ENCODE measurements at places on chromosomes 7 and 10. TPM values are rescaled to one million over a fixed set of nuclear protein-coding genes. Genes with fewer than 3 reads are reported as not detected.

CTAGE4 gene
- total RNA-seq = 6.5 TPM

ATXN7L1 gene
- 6.6 TPM for total RNA-seq

TMEM140 gene
- 9.6 TPM for total RNA-seq

MEST gene
- total RNA-seq = 68.9 TPM

ZNF503 gene
- 38.6 TPM for total RNA-seq

FAM25G gene
- total RNA-seq = not detected

MALRD1 gene
- total RNA-seq = 0.26 TPM

GIMAP4 gene
- total RNA-seq = 13.0 TPM

NPSR1 gene
- not detected for total RNA-seq

NAT16 gene
- 0.26 TPM for total RNA-seq

OLAH gene
- total RNA-seq = not detected

DNA sequence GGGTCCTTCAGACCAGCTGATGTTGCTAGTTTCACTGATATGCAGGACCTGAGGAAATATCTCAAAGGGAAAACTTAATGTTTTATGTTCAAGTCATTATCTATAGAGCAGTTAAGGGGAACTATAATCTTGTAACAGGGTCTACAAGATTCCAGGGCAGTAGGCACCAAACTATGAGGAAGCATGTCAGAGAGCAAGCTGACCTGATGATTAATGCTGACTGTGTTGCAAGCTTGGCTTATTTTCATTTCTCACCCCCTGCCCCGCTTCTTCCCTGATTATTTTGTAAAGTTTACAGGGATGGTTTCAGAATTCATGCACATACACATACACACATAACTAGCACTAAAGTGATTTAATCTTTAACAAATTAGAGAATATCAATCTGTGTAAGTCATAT lies 84.3 kb upstream of the CACNA2D1 start:
- no peak for DNase-seq

DNA sequence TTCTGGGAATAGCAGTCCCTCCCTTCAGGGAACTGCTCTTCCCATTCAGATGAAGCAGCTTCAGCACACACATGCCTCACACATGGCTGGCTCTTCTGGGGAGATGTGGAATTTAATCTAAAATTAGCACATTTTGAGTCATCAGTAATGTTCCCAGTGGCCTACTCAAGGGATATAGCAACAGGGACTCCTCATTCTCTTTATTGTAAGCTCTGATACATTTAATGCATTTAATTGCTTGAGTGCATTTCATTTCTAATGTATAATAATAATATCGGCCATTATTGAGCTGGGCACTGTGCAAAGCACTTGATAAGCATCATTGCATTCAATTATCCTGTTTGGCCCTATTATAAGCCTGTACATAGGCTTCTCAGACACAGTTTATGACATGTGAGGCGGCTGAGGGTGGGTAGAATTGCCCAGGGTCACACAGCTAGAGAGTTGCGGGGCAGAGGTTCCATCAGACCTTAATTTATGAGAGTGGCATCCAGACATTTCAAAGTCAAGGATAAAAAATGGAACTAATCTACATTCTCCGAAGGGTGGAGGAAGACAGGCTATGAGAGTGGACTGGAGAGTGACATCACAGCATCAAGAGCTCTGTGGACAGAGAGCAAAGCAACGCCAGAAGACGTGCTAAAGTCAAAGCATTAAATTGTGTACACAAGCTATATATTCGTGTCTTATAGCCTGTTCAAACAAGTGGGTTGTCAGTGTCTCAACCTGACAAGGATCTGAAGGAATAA lies 76.8 kb downstream of the LANCL2 start:
- DNase-seq = no peak

DNA sequence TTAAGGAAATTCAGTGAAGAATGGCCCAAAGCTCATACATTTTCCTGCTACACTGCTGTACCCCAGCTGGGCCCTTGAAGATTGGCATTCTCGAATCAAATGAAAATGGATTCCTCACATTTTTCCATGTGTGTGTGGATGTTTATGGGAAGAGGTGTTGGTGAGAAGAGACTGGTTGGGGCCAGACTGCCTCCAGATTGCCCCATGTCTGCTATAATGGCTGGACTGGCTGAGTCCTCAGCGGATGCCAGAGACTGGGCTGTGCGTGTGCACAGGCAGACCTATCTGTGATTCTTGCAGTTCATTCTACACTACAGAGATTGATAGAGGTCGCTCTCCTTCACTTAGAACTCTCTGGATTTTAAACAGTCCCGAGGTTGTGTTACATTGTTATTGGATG lies 183.6 kb upstream of the GDF10 start:
- no peak for DNase-seq

DNA sequence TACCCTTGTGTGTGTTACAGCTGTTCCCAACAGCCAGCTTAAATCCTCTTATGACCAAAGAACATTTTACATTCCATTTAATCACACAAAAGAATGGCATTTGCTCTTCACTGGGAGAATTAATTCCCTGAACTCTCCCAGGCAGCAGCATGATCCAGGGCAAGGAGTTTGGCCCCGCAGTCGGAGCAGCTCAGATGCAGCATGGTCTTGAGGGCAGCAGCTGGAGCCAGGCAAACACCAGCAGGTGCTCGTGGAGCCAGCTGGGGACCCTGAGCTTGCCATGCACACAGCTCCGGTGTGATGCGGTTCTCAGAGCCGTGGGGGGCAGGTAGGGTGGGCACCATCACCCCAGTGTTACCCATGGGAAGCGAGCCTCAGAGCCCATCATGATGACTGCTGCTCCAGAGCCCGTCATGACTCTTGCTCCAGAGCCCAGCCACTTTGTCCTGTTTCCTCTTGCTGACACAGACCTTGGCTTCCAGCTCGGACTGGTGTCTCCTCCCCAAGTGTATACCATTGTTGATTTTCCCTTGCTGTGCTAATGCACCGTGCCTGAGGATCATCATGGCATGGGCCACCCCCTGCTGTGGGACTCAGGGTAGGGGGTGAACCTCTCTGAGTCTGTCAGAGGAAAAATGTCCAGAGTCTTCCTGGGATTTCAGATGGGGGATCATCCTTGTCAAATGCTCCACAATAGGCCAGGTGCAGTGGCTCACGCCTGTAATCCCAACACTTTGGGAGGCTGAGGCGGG lies 75.8 kb downstream of the ZRANB1 start:
- DNase-seq = no peak

- no peak for DNase-seq
These were observed 4.0 kb downstream of the MTG1 start for GRCh38 chr10:133397938-133398337.

DNA sequence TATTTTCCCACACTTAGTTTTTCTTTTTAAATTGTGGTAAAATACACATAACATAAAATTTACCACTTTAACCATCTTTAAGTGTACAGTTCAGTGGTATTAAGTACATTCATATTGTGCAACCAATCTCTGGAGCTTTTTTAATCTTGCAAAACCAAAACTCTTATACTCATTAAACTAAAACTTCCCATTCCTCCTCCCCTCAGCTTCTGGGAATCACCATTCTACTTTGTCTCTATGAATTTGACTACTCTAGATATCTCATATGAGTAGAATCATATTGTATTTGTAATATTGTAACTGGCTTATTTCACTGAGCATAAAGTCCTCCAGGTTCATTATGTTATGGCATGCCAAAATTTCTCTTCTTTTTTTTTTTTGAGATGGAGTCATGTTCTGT lies 86.4 kb upstream of the JAZF1 start:
- DNase-seq = no peak

DNA sequence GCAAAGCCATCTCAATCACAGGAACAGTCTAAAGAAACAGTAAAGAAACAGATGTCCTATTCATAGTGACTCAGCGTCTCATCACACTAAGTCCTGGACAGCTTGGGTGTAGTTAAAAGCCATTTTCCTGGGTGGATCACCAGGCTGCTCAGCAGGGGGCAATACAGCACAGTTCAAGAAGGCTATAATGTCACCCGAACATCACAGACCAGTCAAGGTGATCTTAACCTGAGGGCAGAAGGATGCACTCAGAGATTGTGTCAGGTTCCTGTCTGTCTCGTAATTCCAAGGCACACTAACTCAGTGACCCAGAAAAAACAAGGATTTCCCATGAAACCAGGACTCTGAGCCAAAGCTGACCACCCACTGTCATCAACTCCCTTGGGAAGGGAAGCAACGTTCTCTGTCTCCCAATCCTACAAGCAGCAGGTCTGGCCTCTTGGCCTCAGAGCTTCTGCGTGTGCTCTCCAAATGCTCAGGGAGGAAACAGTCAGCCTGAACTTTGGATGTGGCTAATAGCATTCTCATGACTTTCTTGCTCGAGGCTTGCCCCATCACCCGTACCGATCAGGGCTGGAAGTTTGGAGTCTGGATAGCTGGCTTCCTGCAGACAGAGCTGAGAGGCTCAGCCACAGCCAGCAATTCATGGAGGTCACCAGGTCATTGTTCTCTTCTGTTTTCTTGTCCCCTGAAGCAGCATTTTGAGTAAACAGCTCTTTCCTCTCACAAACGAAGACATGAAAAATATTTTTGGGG lies 90.4 kb upstream of the FAM171A1 start:
- DNase-seq = no peak

DNA sequence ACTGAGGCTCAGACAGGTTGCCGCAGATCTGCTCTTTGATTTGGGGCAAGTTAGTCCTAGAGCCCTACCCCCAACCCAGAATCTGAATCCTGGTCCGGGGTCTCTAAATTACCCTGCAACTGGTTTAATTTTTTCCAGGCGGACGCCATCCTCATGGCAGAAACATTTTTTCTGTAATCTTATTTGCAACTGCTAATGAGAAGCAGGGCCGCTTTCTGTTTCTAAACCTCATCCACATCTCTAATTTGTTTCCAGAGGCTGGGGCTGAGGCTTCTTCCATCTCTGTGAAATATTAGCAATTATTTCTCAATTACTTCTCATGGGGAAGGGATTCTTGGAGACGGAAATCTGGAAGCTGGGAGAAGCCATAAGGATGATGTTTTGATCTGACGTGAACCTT lies 261.6 kb downstream of the RPS24 start:
- DNase-seq = no peak

GRCh38 chr7:108589874-108590273 lies 20.2 kb downstream of the DNAJB9 start:
- DNase-seq = no peak

- DNase-seq = no peak
These were observed 8.6 kb downstream of the ZNF786 start for GRCh38 chr7:149081914-149082313.

- DNase-seq = no peak
These were observed 4.6 kb downstream of the MGAM start for GRCh38 chr7:142000244-142000643.

GRCh38 chr10:116961406-116962251 lies 43.4 kb downstream of the SHTN1 start:
- DNase-seq = no peak

GRCh38 chr7:28069807-28070206 lies 110.8 kb downstream of the JAZF1 start:
- peak; percentile 37 for DNase-seq

DNA sequence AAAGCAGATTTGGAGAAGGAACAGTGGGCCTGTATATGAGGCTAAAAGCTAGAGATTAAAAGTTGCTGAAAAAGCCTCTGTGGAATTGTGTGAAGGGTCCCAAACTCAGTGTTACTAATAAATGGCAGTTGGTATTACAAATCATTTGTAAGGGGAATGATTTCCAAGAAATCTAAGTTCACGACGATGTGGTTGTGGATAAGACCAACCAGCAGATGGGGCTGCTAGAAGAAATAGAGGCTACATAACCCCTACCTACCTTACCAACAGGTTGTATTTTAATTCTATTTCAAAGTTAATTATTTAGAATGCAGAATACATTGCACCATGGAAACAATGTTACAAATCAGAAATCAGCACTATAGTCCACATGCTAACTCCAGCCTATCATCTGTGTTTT lies 377.1 kb downstream of the HPSE2 start:
- no peak for DNase-seq

- no peak for DNase-seq
These were observed 79.0 kb downstream of the GRB10 start for GRCh38 chr7:50703654-50704053.

DNA sequence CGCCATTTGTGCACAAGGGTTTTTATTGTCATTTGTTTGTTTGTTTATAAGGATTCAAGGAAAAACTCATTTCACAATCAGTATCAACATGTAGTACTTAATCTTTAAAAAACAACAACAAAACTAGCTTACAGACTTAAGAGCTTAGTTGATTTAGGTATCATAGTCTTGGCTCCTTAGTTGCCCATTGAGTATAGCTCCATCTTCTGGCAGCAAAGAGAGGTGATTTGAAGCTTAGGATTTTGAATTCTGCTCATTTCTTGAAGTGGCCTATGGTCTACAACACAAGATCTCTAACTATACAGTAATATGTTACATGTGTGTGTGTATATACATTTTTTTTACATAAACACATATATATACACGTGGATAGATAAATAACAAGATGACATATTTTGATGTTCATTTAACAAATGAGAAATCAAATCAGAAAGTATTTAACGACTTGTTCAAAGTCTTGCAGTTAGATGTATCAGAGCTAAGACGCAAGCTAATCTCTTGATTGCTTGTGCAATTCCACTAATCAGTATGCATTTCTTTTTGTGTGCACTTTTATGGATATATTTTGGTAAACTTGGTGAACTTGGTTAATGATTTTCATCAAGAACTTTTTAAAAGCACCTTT lies 307.3 kb downstream of the CAMK1D start:
- no peak for DNase-seq

DNA sequence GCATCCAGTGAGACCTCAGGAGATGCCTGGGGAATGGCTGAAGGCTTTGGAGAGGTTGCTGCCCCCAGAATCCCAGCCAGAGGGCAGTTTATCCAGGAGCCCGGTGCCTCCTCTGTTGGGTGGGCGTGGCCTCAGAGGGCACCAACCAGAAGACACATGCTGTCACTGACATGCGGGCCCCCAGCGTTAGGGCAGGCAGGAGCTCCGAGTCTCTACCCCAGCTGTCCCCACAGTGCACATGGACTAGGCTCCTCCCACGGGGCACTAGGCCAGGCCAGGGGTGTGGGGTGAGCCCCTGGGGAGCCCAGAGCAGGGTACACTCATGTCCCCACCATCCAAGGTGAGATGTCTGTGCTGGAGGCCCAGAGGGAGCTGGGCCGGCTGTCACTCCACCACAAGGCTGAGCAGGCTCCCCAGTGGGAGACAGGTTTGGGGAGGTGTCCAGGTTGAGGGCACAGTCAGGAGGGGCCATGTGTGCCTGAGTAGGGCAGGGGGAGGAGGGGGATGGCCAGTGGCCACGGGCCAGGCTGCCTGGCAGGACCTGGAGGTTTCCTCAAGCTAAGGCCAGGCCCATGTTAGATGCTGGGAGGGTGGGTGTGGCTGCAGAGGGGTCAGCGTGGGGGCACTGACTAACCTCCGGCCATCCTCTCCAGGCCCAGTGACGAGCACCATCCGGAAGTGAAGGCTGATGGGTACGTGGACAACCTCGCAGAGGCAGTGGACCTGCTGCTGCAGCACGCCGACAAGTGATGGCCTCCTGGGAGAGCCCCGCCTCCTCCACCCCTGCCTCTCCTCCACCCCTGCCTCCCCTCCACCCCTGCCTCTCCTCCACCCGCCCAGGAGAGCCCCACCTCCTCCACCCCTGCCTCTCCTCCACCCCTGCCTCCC lies 131.3 kb downstream of the FAM53B start:
- no peak for DNase-seq

GRCh38 chr10:70540789-70541360 lies 61.7 kb downstream of the PRF1 start:
- DNase-seq = no peak

- DNase-seq = no peak
These were observed 38.5 kb upstream of the AGMO start for GRCh38 chr7:15600298-15600697.

- DNase-seq = no peak
These were observed 52.5 kb upstream of the GRID1 start for GRCh38 chr10:86419101-86419500.

- no peak for DNase-seq
These were observed 16.5 kb upstream of the GPR37 start for GRCh38 chr7:124781907-124782734.

- DNase-seq = no peak
These were observed 349.6 kb upstream of the MKI67 start for GRCh38 chr10:128475686-128476367.
